Activated CD4-positive, alpha-beta T cell treated with anti-CD3 and anti-CD28 coated beads, Interleukin-2, amount 50 U/mL, for 48 hours (primary cell): ENCODE measurements at places on chromosomes 6 and 20.

DNA sequence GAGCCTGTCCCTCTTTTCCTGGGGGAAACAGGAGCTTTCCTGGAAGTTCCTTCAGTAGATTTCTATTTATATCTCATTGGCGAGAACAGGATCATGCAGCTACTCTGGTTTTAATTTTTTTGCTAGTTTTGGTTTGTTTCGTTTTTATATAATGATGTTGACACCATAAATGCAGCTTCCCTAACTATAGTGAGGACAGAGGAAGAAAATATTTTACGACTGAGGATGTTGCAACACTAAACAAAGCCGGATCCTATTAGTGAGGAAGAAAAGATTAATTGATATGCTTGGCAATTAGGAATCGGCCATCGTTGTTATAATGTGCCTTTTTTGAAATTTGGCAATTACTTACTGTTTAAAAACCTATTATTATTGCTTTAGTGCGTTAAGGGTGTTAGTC is 16.6 kb downstream of the KDM1B start:
- DNase-seq: no peak

- DNase-seq: no peak
Observed at GRCh38 chr20:61297986-61298385, 45.9 kb downstream of the CDH4 start.

- no peak for DNase-seq
Observed at GRCh38 chr6:134787261-134787877, 162.5 kb downstream of the ALDH8A1 start.

- DNase-seq: no peak
Observed at GRCh38 chr6:15356179-15356578, 110.3 kb downstream of the JARID2 start.

GRCh38 chr6:20235041-20235440 is 22.8 kb upstream of the MBOAT1 start:
- DNase-seq: no peak

GRCh38 chr20:44215125-44215524 is 4.6 kb upstream of the OSER1 start:
- peak; percentile 77 for DNase-seq

DNA sequence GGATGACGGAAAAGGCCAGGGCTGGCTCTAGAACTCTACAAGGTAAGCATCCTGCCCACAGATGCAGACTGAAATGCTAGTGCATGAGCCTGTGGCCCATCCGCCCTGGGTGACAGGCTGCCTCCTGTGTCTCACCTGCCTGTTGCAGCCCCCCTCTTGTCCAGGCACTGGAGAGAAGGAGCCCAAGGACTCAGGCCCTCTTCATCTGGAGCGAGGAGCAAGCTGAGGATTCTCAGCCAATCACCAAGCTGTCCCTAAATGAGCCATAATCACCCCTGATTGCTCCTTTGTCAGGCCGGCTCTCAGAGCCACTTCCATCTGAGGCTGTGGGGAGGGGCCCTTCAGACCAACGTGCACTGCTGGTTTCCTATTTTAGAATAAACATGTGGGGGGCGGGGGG is 10.0 kb upstream of the SLC32A1 start:
- DNase-seq: no peak

GRCh38 chr20:56540415-56540814 is 7.4 kb downstream of the FAM209B start:
- no peak for DNase-seq

DNA sequence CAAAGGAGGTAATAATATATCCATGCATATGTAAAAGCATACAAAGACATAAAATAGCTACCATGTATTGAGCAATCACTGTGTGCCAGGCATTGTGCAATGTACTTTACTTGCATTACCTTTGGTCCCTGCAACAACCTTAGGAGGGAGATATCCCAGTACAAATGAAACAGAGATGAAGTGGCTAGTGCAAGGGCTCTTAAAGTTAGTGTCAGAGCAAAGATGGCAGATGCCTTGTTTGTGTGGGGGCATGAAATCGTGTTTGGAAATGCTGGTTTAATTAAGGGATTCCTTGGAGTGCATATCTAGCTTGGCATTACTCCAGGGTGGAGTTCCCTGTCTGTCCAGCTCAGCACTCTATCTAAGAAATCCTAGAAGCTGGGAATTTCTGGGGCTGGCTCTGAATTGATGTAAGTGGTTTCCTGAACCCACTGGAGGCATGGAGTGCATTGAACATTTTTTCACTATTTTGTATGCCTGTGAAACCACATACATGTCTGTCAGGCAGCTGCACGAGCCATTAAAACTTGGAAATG is 9.8 kb downstream of the PAQR8 start:
- DNase-seq: no peak

DNA sequence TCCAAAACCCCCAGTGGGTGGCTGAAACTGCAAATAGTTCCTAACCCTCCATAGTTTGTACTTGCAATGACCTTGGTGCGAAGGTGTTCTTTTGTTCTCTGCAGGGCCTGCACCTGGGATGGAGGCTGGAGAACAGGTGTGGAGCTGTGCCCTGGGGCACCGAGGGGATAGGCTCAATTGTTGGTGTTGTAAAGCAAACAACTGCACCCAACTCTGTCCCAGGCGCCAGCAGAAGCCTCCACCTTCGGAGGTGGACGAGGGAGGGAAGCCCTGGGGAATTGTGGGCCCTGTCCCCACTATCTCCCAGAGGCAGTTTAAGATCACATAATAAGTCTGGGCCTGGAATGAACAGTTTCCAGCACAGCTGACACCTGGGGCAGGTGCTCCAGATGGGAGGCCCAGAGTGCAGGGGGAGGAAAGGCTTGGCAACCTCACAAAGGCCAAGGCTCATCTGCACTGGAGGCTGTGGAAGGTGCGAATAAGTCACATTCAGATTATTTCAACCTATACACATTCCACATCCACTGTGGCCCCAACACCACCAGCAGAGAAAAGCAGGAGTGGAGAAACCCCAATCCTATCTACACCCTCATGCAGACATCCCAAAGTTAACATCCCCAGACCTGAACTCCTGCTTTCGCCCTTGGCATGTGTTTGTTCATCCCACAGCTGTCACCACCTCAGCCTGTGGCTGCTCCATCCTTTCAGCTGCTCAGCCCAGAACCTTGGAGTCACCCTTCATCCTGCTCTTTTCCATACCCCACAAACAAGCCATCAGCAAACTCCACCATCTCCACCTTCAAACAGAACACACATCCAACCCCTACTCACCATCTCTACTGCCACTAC is 12.3 kb upstream of the CBFA2T2 start:
- no peak for DNase-seq

DNA sequence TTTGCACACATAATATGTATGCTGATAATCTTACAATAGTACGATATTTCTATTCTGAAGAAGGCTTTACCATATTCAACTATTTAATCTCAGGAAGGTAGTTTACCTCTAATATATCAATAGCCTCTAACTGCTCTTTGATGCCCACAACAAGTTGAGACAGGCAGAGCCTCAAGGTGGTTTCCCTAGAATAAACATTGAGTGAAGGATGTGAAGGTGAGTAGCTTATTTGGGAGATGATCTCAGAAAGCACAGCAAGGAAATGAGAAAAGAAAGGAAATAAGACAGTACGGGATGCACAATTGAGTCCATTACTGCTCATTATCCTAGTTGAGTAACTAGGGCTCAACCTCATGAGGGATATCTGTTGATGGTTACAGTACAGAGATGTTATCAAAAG is 638.4 kb downstream of the MAFB start:
- no peak for DNase-seq

- no peak for DNase-seq
Observed at GRCh38 chr6:104423691-104424090, 436.0 kb downstream of the HACE1 start.

DNA sequence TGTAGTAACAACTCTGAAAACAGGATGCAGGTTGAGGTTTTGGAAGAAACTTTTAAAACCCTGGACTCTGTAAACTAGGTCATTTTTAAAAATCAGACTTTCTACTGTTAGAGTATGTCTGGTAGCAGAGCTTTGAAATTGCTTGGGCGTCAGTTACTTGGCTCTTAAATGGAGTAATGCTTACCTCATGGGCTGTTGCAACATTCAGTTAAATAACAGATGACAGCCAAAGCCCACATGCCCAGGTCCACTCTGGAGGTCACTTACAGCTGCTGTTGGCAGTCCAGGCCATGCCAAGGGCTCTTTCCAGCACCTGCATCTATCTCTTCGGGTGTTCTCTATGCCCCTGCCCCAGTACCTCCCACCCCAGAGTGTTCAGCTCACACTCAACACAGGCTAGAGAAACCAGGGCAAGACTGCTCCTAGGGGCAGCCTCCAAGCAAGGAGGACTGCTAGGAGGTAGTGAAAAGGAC is 96.4 kb downstream of the BANF2 start:
- no peak for DNase-seq

DNA sequence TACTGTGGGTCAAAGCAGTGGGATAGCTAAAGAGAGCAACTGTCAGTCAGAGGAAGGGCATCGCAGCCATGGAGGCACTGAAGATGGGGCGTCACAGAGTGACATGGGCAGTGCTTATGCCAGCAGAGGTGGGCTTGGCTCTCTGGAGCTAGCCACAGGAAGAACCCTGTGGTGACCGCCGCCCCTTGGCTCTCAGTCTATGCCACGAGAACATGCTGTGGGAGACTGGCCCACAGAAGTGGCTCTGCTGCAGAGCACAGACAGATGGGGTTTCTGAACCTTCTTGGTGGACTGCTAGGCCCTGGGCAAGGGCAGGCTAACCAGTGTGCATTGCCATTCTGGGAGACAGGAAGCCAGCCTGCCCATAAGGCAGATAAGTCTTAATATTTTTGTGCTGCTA is 290.0 kb upstream of the SUPT3H start:
- no peak for DNase-seq

DNA sequence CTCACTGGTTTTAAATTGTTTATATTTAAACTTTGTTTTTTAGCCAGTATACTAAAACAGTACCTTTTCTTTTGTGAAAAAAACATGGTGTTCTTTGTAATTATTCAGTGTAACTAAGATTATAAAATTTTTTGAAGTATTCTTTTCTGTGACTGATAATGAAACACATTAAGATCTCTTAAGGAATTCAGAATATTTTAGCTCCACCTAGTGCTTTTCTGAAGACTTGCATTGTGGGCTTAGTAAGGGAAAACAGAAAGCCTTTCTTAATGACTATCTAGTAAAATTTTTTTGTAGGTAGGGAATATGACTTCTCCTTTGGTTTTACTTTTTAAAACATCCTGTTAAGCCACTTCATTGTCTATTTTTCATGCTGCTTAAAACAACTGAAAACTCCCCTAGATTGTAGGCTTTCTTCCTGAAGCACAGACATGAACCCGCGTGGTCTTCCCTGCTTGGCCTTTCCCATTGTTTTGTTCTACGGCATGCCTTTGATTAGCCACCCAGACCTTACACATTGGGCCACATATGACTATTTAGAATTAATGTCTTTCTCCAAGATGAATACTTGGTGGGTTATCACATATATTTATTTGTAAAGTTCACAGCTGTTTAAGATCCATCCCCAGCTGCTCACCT is 72.1 kb downstream of the AFDN start:
- no peak for DNase-seq

GRCh38 chr6:105310947-105311346 is 91.9 kb downstream of the PREP start:
- DNase-seq: no peak

DNA sequence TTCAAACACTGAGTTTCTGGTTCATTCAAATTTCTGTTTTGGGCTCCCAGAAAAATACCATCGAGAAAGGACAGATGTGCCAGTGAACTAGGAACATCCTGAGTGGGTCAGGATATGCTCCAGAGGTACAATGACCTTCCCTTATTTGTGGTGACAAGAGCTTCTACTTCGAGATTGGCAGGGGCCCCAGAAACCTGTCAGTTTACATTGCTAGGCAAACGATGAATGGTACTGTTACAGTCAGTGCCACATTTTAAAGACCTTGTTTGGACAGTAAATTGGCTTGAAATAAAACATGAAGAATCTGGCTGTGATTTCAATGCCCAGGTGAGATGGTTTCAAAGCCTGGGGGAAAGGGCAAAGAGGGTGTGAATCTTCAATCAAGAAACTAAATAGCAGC is 454.5 kb upstream of the ID4 start:
- DNase-seq: no peak

- DNase-seq: peak; percentile 88
Observed at GRCh38 chr20:58850693-58851174, at the start of gene GNAS-AS1. GNAS-AS1 (minus strand) TSS chr20:58850902.

- DNase-seq: no peak
Observed at GRCh38 chr6:167984144-167984719, 13.2 kb upstream of the KIF25 start.

GRCh38 chr6:101394936-101395335 is 1.4 kb downstream of the GRIK2 start:
- DNase-seq: no peak

GRCh38 chr6:163148451-163149278 is 265.9 kb upstream of the QKI start:
- no peak for DNase-seq

GRCh38 chr6:105553171-105553570 is 150.3 kb upstream of the PREP start:
- no peak for DNase-seq

- no peak for DNase-seq
Observed at GRCh38 chr6:137740967-137741761, 125.9 kb upstream of the TNFAIP3 start.

GRCh38 chr20:14991023-14991422 is 653.6 kb upstream of the FLRT3 start:
- DNase-seq: no peak

GRCh38 chr20:40776466-40777457 is 87.7 kb upstream of the MAFB start:
- DNase-seq: no peak
